Neural progenitor cell (in vitro differentiated cells): ENCODE measurements at places on chromosomes 3 and 15. TPM values are rescaled to one million over a fixed set of nuclear protein-coding genes. Genes with fewer than 3 reads are reported as not detected.

- no peak overlapping the region for H3K4me3 ChIP-seq
- H3K4me1 ChIP-seq, result peaks cover 10% of the 10 kb centered on the region
- H3K36me3 ChIP-seq, result no peaks in the 10 kb centered on the region
- no peak for DNase-seq
Measured at GRCh38 chr3:75395580-75396315, 268.4 kb upstream of the FRG2C start.

GRCh38 chr3:31692751-31693150 is 160.0 kb downstream of the STT3B start:
- H3K27me3 ChIP-seq, result no peaks in the 10 kb centered on the region
- H3K4me1 ChIP-seq, result peaks cover 8% of the 10 kb centered on the region
- H3K36me3 ChIP-seq, result no peaks in the 10 kb centered on the region
- H3K4me3 ChIP-seq, result no peak overlapping the region
- DNase-seq, result peak; percentile 28

DNA sequence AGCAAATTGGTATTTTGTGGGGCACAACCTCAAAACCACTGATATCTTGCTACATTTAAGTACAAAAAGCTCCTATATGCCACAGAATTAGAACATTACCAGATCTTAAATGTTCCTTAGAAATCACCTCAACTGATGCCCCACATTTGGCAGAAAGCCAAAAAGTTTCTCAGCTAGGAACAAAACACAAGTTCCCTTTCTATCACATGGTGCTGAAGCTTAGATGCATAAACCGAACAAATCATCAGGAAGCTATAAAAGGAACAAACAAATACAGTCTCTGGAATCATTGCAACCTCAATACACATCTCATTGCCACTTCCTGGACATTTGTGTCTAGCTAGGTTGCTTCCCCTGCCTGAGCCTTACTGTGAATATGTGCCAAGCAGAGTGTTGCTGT is 492.6 kb downstream of the LPP start:
- DNase-seq, result no peak
- no peak overlapping the region for H3K27ac ChIP-seq
- H3K4me1 ChIP-seq, result no peaks in the 10 kb centered on the region
- H3K27me3 ChIP-seq, result no peaks in the 10 kb centered on the region
- no peak overlapping the region for H3K4me3 ChIP-seq

GRCh38 chr3:10088256-10088655 is 19.8 kb downstream of the FANCD2OS start:
- no peaks in the 10 kb centered on the region for H3K4me1 ChIP-seq
- no peaks in the 10 kb centered on the region for H3K27me3 ChIP-seq
- H3K36me3 ChIP-seq, result peaks cover 12% of the 10 kb centered on the region
- H3K4me3 ChIP-seq, result no peak overlapping the region
- no peak overlapping the region for H3K27ac ChIP-seq

The ILDR1 gene
- total RNA-seq, result 0.07 and 0.22 TPM in 2 replicates

The GOLGA6B gene
- not detected in 2 replicates for total RNA-seq

The DZIP1L gene
- 10.4 and 38.4 TPM in 2 replicates for total RNA-seq
